ENCODE measurements at places on chromosomes 1 and 21.

- no peak for DNase-seq
Observed at GRCh38 chr1:45643978-45644377, 20.1 kb upstream of the CCDC17 start.

DNA sequence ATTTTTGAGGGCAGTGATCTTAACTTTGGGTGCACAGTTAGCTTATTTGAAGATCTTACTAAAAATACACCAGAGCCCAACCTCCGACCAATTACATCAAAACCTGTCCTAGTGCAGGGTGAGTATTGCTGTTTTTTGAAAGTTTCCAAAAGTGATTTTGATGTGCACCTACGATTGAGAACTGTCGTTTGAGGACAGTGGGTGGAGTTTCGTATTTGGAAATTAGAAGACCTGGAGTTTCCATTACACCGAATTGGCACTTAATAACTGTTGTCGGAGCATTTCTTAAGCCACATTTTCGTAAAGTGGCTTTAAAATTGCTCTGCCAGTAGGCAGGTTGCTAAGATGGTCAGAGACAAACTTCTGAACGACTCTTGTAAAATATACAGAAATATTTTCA lies 1.1 kb downstream of the SOD1 start:
- no peak for DNase-seq

DNA sequence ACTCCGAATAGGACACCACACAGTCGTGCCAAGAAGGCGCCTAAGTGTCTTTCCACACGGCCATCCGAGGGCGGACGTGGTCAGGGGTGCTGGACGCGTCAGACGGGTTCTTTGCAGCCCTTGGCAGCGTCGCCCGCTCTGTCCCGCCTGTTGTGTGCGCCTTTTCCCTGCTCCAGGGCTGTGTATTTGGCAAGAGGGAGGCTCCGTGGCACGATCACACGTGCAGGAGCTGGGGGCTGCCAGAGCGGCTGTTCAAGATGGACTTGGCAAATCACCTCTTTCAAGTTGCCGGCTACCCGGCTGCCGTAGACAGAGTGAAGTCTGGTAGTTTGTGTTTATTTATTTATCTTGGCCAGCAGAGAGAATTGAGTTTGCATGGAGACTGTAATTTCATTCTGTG lies 31.9 kb downstream of the PRKCZ start:
- DNase-seq: no peak

DNA sequence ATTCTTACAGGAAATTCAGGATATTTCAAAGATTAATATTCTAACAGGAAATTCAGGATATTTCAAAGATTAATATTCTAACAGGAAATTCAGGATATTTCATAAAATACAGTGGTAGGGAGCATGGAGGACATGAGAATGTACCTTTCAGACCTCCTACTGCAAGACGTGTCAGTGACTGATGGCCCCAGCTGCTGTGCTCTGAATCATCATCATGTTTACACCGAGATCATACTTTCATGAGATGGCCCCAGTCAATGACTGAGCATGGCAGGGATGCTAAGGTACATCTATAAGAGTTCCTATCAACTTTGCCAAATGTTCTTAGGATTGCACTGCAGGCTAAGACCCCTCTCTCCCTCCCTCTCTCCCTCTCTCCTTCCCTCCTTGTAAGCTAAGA lies 69.0 kb downstream of the HFM1 start:
- DNase-seq: no peak

DNA sequence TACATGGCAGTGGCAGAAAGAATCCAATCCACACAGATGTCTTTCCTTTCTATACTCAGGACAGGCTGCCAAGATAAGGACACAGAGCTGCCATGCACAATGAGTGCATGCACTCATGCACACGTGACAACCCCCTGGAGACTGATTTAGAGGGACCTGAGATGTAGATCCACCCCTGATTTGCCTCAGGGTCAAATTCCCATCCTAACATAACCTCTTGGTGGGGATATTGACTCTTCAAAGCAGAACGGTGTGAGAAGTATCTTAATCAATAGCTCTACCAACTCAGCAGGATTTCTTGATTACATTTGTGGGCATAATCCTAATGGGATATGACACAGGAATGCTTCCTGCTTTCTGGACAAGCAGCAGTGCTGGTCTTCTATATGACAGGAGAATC lies 125.2 kb upstream of the DSCAM start:
- DNase-seq: no peak

GRCh38 chr1:216640100-216640499 lies 83.1 kb downstream of the ESRRG start:
- no peak for DNase-seq

GRCh38 chr1:184889902-184890301 lies 84.4 kb downstream of the NIBAN1 start:
- no peak for DNase-seq

GRCh38 chr1:39632682-39633417 lies 6.6 kb downstream of the HEYL start:
- no peak for DNase-seq

DNA sequence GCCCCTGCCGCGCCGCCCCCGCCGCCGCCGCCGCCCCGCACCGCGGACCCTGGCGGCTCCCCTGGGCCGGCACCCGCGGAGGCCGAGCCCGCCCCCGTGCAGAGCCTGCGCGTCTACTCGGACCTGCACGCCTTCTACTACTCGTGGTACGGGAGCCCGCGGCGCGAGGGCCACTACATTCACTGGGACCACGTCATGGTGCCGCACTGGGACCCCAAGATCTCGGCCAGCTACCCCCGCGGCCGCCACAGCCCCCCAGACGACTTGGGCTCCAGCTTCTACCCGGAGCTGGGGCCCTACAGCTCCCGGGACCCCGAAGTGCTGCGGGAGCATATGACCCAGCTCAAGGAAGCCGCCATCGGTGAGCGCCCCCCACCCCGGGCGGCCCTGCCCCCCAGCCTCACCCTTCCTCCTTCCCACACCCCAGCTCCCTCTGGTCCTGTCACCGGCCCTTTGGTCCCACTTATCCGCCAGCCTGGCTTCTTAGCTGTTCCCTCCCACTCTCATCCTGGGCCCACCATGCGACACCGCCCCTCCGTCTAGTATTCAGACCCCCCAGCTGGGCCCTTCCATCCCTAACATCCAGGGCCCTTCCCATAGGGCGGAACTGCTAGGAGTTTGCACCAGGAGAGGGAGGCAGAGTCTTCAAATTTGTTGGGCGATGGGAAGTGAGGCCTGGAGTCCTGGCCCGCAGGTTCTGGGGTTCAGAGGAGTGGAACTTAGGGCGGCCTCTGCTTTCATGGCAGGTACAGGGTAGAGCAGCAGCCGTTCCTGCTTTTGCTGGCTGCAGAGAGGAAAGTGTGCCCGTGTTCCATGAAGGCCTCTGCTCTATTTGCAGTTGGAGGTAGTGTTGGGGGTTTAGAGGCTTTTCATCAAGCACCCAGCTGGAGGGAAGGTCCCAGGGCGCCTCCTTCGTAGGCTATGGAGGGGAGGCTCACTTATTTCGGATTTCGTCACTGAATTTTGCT lies 1.0 kb downstream of the MANEAL start:
- no peak for DNase-seq

GRCh38 chr1:23444104-23444533 lies 19.6 kb upstream of the TCEA3 start:
- no peak for DNase-seq

DNA sequence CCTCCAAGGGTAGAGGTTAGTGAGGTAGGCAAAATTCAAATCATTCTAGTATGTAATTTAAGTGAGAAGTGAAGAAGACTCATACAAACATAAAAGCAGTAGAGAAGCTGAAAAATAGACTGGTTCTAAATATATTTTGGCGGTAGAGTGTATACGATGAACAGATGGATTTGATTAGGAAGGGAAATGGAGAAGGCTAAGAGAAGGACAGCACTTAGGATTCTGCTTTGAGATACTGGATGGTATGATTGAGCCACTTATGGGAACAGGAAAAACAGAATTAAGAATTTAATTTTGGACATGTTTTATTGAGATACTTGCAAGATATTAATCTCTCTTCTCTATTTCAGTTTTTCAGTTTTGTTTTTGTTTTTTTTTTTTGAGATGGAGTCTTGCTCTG lies 60.1 kb downstream of the EPB41 start:
- DNase-seq: no peak

DNA sequence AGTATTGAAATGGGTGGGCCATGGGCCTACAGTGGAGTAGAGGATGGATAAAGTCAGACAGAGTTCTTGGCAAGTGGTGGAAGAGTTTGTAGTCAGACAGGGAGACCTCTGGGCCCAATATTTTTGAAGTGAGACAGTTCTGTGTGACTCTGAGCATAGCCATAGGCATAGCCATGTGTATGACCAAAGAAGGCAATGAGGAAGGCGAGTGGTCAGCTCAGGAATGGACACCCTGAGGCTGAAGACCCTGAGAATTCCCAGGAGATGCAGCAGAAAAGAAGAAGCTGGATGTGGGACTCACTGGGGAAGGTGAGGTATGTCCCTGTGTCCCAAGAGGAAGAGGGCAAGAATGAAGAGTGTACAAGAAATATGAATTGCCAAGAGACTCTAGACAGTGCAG lies 210.6 kb upstream of the IRF2BP2 start:
- DNase-seq: no peak

- DNase-seq: no peak
Observed at GRCh38 chr1:236699366-236699765, 13.1 kb downstream of the ACTN2 start.

GRCh38 chr1:219292999-219293398 lies 119.3 kb downstream of the LYPLAL1 start:
- DNase-seq: no peak

DNA sequence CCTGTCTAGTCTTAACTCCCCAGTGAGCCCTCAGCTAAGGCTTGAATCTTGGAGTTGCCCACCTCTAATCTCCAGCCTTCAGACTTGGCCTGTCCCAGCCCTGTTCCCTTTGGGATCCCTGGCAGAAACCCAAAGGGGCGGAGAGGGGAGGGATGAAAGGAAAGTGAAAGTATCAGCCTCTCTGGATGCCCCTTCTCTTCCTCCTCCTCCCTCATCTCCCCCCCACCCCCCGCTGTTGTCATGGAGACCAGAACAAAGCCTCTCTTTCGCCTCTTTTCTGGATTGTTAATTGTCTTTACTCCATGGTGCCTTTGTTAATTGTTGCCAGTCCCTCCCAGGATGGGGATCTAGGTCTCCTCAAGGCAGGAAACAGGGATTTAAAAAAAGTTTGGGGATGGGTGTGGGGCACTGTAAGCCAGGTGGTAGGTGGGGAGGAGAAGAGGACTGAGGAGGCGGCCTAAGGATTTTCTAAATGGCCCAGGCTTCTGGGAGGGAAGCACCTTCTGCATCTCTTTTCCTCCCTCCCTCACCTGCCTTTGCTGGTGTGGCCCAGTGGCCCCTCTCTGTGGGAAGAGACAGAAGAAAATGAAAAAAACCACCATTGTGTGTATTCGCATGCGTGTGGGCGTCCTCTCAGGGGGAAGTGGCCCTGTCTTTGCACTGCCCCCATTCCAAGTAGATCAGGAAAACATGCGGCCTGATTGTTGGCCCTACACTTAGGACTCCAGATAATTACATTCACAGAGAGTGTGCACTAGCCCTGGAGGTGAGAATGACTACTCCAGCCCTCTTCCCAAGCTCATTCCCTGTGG lies 7.5 kb upstream of the SOX13 start:
- no peak for DNase-seq

DNA sequence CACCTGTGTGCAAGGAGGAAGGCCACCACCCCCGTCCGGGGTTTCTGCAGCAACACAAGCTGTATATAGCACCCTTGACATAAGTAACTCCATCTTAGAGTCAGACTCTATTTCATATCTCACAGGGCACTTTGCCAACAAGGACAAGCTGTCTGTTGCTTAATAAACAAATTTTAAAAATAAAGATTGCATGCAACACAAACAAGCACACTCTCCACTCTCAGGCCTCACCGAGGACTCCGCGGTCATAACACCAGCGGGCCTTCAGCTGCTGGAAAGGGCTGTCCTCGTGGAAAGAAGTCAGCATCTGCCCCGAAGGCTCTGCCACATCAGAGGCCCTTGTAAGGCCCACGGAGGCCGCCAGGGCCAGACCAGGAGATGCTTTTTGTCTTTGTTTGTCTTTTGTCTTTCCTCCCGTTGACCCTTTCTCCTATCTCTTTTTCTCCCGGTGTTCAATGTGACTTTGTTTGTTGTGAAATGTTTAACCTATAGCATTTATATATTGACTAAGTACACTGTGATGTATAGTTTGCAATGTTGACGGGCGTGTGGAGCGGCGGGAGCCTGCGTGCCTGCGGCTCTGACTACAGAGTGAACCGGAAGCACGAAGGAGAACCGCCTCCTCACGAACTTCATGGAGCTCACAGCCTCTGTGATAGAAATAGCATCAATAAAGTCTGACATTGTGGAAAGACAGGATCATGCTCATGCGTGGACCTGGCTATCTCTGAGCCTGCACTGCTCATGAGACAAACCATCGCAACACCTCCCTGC lies 24.1 kb downstream of the MEGF6 start:
- DNase-seq: no peak

GRCh38 chr1:110645821-110646735 lies 28.7 kb downstream of the KCNA3 start:
- DNase-seq: peak; percentile 77

GRCh38 chr1:109914587-109915240 lies 4.1 kb downstream of the CSF1 start:
- no peak for DNase-seq

GRCh38 chr1:28378906-28379305 lies 9.4 kb downstream of the PHACTR4 start:
- no peak for DNase-seq

GRCh38 chr1:76430531-76430930 lies 356.0 kb downstream of the ST6GALNAC3 start:
- DNase-seq: no peak

DNA sequence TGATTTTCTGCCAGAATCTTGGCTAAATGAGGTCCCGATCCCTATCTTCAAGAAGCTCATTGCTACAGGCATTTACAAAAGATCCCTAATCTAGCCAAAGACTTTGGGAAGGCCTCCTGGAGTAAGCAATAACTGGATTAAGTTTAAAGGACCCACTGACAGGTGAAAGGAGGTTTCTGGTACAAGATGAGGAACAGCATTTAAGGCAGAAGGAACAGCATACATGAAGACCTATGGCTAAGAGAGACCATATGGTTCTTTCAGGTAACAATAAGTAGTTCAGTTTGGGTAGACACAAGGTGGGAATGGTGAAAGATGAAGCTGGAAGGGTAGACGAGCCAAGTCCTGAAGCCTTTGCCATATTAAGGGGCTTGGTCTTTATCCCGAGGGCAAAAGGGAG lies 27.8 kb downstream of the SHISAL2A start:
- no peak for DNase-seq

DNA sequence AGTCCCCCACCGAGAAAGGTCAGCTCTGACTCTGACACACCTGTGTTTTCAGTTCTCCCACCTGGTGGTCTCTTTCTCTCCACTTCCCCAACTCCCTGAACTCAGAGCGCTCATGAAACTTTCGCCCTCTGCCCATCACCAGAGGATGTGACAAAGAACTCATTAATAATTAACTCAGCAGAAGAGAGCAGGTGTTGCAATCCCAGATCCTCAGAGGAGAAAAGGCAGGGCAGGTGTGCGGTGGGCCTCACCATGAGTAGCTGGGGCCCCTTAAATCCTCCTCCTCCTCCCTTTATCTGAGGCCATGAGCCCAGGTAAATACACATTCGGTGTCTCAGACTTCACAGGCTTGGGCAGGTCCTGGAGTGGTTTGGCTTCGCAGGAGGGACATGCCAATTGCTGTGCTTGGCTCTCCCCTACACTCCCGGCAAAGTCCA lies 1.7 kb upstream of the LAMB3 start:
- DNase-seq: no peak

- DNase-seq: no peak
Observed at GRCh38 chr1:29584776-29585175, 348.5 kb downstream of the PTPRU start.
